ENCODE measurements at places on chromosomes 6 and 20. TPM values are rescaled to one million over a fixed set of nuclear protein-coding genes. Genes with fewer than 3 reads are reported as not detected.

GRCh38 chr20:36861875-36862801 lies 13.8 kb upstream of the TLDC2 start:
- DNase-seq: peak; percentile 91

DNA sequence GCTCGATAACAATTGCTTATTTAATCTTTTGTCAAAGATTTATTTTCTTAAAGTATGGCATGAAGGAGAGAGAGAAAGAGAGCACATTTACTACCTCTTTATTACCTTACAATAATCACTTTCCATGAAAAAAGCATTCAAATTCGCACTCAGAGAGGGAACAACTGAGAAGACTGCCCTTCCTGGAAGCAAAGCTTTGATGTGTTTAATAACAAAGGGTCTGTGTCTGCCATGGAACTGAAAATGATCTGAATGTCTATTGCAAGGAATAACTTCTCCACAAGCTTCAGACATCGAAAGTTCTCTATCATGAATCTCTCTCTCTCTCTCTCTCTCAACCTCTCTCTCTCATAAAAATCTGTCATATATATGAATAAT lies 308.9 kb downstream of the HDGFL1 start:
- DNase-seq: no peak

GRCh38 chr6:13027207-13027606 lies 301.1 kb downstream of the TBC1D7 start:
- DNase-seq: no peak

GRCh38 chr6:83867527-83868161 lies 8.2 kb downstream of the CYB5R4 start:
- DNase-seq: no peak

GRCh38 chr6:161583584-161583983 lies 309.7 kb upstream of the AGPAT4 start:
- DNase-seq: no peak

DNA sequence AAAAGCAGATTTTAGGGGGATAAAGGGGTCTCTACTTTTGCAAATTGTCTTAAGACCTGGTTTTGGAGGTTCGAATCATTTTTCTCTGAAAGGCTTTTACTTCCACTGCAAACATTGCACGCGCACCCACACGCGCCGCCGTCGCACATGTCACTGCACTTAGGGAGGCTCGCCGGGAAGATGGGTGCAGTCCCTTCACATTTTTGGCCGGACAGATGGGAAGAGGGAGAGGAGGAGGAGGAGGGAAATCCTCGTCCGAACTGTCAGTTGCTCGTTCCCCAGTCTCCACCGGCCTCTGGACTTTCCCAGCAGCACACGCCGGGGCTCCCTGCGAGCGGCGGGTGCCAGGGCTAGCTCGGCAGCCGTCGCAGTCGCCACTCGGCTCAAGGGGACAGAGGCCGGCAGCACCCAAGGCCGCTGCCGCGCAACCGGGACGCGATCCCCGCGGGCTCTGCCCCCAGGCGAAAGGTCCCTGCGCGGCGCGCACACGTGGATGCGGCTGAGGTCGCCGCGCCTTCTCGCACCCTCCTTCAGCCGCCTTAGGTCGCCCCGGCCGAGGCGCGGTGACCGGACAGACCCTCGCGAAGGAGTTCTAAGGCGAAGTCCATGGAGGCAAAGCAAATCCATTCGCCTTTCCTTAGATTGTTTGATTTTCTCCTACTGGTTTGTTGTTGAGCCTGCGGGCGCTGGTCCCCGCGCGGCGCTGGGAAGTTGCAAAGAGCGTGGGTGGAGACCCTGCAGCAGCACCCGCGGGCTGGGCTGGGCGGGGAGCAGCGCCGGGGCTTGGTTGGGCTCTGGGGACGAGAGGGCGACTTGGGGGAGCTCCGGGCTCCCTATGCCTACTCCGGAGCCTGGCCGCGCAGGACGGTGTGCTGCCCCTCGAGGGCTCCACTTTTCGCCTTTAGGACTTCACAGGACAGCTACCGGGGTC lies 1.2 kb downstream of the MYB start:
- no peak for DNase-seq

DNA sequence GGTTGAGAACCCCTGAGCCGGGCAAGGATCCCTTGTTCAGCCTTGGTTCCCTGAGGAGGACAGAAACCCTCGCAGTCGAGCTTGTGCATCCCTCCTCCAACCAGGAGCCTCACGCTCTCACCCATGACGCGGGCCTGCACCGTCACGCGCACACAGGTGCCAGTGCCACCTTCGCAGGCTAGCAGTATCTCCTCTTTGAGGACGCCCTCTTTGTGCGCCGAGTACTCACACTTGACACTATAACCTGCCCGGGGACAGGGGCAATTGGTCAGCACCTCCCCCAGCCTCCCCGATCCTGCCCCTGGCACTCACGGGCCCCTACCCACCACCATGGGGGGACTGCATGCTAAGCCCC lies 13.3 kb downstream of the ADISSP start:
- DNase-seq: no peak

DNA sequence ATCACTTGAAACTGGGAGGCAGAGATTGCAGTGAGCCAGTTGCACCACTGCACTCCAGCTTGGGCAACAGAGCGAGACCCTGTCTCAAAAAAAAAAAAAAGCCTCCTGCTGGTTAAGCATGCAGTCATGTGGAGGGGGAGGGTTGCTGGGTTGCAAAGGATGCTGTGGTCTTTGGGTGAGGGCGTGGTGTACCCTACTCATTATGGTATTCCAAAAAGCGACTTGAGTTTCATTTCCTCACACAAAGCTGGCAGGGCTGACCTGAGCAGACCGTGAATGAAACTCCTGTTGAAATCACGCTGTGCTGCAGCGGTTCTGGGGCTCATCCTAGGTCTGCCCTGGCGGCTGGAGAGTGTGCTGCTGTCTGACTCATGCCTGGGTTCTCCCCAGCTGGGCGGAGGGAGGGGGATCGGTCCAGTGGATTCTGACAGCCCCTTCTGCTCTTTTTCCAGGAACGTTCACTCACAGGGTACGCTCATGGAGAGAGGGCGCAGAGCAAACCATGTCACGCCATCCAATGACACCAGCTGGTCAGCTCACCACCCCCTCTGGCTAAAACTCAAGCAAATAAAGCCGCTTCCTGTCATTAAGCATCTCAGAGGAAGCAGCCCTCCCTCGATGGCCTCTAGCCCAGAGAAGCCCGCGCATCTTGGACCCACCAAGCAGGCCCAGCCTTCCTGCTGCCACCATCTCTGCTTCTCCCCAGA lies 166.2 kb downstream of the SCML4 start:
- peak; percentile 67 for DNase-seq

DNA sequence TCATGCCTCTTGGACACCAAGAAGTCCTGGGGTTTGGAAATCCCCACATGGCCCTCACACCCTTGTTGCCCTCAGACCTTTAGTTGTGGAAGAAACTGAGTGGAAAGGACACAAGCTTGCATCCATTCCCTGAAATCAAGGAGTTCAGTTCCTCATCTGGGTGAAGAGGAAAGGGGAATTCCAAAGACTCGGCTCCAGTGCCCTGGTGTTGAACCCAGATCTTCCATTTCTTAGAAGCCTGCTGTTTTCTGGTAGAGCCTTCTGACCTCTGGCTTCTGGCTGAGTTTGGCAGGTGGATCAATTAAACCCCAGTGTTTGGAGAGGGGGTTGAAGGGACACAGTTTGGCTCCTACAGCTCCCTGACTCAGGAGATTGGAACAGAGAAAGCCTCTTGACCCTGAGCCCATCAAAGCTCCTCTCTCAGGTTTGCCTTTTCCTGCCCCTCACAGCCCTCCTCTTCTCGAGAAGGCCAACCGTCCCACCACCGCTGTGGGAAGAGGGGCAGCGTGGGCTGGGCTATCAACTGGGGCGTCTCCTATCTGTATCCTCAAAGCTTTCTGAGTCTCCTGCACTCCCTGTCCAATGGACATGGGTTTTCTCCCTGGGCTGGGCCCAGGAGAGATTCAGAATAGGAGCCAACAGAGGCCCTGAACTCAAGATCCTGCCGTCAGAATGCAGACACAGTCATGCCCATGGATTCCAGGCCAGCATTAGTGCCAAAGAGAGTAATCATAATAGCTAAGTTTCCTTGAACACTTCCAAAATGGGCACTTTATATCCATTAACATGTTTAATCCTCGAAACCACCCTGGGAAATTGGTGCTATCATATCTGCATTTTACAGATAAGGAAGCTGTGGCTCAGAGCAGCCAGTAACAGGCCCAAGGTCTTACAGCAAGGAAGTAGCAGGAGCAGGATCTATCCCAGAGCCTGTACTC lies 146.2 kb downstream of the VEGFA start:
- DNase-seq: no peak

PPP1R3D gene
- 9.2 TPM for total RNA-seq

HLA-DQA2 gene
- total RNA-seq: 5.7 TPM

RPS6KA2 gene
- total RNA-seq: 85.3 TPM

ATP9A gene
- total RNA-seq: 64.5 TPM

ADAM33 gene
- total RNA-seq: 56.9 TPM

All from ureter (tissue), 1 donor.